ENCODE measurements at places on chromosomes 5 and 9.
A peak's percentile ranks its signal among the peaks of the same experiment; 100 is the strongest.

GRCh38 chr5:176611435-176611834, 1.5 kb upstream of the GPRIN1 start:
- DNase-seq, result peak; percentile 81

DNA sequence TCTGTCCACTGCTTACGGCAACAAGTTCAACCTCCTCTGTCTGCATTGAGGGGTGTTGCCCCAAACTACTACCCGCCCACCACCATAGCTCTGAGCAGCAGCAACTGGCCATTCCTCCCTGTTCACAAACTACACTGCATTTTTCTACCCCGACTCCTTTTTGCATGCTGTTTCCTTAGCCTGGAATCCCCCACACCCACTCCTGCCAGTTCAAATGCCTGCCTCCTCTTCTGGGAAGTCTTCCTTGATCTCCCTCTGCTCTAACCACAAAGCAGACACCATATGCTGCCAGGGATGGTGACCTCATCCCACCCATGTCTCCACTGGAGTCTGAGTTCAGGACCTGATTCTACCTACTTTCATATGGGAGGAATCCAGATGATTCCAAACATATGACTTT, 13.3 kb downstream of the ALDH1B1 start:
- DNase-seq, result no peak

DNA sequence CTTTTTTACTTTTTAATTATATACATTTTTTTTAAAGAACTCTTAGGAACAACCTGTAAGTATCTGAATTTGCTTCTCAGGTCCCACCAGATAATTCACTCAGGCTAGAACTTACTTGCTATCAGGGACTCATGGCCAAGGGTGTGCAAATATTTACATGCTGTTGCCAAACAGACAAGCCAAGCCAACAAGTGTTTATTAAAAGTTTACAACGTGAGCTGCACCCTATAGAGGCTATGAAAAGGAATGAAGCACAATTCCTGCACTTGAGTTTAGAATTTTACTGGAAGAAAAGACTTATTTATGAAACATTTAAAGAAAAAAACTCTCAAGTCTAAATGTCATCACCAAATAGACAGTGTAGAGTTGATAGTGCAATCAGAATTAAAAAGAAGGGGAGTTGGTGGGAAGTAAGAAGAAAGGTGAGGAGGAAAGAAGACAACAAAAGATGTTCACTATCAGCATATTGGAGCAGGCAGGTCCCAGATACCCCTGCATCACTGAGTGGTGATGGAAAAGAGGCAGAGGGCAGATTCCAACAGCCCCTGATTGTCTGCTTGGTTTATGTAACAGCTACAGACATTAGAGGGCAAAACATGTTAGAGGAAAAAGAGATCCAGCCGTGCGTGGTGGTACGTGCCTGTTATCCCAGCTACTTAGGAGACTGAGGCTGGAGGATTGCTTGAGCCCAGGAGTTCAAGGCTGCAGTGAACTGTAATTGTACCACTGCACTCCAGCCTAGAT, 32.8 kb downstream of the SH3RF2 start:
- no peak for DNase-seq

- DNase-seq, result no peak
Measured at GRCh38 chr5:151739395-151739794, 19.0 kb downstream of the ATOX1 start.

DNA sequence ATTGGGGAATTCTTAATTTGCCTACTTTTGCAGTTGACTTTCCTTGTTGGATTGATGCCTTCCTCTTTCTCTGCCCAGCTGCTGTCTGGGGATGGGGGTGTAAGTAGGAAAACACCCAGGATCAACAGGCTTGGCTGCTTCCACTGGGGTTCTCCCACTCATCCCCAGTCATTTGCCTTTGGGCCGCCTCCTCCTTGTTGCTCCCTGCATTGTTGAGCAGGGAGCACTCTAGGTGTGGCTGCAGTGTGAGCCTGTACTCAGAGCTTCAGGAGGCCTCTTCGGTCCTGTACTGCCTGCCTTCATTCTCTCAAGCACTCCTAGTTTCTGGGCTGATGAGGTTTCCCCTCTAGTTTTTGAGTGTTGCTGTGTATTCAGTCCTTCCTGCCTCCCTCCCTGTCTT, 12.1 kb downstream of the RHOBTB3 start:
- no peak for DNase-seq

- DNase-seq, result no peak
Measured at GRCh38 chr9:128245421-128246151, 30.2 kb downstream of the GOLGA2 start.

GRCh38 chr5:39426051-39426745, 1.4 kb upstream of the DAB2 start:
- no peak for DNase-seq

GRCh38 chr5:131786900-131787692, 9.7 kb downstream of the FNIP1 start:
- no peak for DNase-seq

Data from activated naive CD4-positive, alpha-beta T cell treated with anti-CD3 and anti-CD28 coated beads, Interleukin-2, amount 10 ng/mL, durations not matched to agents 7 days and 5 days (primary cell).